ENCODE measurements at places on chromosomes 1 and 21.

GRCh38 chr21:35645991-35646390 lies 414.3 kb downstream of the SETD4 start:
- no peak for DNase-seq

GRCh38 chr1:228060458-228061190 lies 21.9 kb upstream of the ARF1 start:
- no peak for DNase-seq

DNA sequence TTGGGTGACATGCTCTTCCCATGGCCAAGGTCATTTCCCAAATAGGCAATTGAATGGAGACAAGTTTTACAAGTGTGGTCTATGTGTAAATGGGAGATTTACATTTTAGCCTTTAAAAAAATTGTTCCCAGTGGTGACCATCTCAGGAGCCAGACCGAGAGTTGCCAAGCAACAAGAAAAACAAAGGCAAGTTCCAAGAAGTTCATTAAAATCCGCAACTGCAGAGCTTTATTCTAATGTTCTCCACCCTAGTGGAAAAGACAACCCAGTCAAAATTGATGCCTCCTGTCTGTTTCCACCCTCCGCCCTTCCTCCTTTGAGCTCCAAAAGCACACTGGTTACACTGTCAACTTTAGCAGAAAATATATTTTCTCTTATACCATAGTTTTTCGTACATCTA lies 33.2 kb upstream of the CD55 start:
- DNase-seq: no peak

- DNase-seq: no peak
Observed at GRCh38 chr1:85133565-85134159, 67.2 kb downstream of the SYDE2 start.

DNA sequence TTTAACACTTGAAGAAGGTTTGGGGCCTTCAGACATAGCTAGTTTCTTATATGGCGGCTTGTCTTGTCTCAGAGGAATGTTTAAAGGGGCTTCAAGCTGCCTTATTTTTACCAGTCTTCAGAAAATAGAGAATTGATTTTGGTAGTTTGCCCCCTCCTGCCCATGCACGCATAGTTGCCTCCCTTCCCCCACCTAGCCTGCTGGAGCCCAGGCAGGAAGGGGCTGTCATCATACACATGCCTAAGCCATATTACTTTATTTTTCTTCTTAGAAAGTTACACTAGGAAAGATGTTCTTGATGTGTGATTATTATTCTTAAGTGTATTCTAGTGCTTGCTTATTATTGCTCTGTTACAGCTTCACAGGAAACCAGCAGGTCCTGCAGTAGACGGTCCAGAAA lies 18.3 kb downstream of the PBX1 start:
- DNase-seq: no peak

DNA sequence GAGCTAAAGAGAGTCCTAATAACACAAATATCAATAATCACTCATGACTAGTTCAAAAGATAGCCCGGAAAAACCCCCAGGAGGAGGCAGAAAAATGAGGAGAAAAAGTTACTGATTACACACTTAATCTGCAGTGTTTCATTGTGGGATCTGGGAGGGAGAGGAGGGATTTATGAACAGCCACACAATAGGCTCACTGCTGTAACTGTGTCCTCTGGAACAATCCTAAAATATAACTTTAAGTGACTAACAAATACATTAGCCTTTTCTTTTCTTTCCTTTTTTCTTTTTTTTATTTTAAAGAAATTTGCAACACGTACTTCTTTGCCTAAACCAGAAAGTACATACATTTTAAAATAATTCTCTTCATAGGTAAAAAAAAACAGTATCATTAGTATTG lies 106.3 kb upstream of the LBR start:
- DNase-seq: no peak

GRCh38 chr21:33007747-33008146 lies 18.0 kb upstream of the OLIG2 start:
- no peak for DNase-seq

DNA sequence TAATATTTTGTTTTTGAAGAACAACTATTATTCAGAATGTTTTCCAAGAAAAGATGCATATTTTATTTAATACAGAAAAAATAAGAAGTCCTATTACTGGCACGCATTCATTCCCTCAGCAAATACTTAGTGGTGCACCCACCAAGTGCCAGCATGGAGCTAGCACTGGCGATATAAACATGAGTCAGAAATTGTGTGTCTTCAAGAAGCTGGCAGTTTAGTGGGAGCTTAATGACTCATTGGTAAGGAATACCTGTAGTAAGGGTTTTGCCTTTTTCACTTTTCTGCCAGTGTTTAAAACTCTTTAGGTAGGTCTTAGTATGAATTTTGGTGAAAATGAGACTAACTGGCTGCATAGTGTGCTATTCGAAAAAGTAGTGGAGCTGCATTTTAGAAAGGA lies 6.3 kb downstream of the MAGI3 start:
- peak; percentile 78 for DNase-seq

DNA sequence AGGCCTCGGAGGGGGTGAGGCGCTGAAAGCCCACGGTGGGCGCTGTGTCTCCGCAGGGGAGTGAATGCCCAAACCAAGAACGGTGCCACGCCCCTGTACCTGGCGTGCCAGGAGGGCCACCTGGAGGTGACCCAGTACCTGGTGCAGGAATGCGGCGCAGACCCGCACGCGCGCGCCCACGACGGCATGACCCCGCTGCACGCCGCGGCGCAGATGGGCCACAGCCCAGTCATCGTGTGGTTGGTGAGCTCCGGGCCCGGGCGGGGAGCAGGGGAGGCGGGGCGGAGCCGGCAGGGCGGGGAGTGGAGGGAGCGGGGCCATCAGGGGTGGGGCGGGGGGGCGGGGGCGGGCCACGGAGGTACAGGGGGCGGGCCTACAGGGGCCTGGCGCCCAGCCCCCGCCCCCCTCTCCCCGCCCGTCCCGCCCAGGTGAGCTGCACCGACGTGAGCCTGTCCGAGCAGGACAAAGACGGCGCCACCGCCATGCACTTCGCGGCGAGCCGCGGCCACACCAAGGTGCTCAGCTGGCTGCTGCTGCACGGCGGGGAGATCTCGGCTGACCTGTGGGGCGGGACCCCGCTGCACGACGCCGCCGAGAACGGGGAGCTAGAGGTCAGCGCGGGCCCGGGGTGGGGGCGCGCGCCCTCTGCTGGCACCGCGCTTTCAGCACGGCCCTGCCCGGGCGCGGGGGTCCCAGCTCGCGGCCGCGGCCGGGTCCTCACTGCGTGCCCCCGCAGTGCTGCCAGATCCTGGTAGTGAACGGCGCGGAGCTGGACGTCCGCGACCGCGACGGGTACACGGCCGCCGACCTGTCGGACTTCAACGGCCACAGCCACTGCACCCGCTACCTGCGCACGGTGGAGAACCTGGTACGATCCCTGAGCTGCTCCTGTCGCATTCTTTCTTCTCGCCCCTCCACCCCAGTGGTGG lies 15.9 kb downstream of the ESPN start:
- DNase-seq: peak; percentile 23

- DNase-seq: peak; percentile 88
Observed at GRCh38 chr1:149885339-149886120, 13.8 kb upstream of the BOLA1 start.

- no peak for DNase-seq
Observed at GRCh38 chr1:25477448-25478034, 46.8 kb downstream of the MACO1 start.

GRCh38 chr1:229271448-229272159 lies 693 bp downstream of the RAB4A start:
- DNase-seq: peak; percentile 38

- peak; percentile 70 for DNase-seq
Observed at GRCh38 chr1:31413405-31414001, 490 bp downstream of the SERINC2 start.

GRCh38 chr1:44421446-44421884 lies 16.4 kb downstream of the RNF220 start:
- DNase-seq: no peak

DNA sequence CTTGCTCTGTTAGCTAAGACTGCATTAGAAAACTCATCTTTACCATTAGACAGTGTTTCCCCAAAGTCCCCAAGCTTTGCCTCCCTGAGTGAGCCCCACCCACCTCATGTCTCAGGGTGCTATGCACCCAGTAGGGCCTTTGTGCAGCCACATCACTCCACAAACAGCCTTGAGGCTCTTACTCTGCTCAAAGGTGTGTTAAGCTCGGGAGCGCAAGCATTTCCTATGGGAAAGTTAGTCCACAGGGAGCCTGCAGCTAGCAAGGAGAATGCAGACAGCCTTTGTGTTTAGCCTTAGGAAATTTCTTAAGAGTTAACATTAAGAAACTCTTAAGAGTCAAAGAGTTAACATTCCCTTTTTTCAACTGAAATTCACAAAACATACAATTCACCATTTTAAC lies 278.8 kb downstream of the AJAP1 start:
- DNase-seq: no peak

DNA sequence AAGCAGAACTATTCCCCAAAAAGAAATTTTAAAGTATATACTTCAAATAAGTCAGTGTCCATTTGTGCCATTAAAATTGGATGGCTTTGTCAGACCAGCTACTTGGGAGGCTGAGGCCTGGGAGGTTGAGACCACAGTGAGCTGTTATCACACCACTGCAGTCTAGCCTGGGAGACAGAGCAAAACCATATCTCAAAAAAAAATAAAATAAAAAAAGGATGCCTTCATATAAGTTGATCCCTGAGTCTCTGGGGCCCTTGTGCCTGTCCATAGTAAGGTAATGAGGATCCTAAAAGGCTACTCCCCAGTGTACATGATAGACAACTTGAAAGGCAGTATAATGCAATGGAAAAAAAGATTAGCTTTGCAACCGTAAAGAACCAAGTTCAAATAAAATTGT lies 81.2 kb upstream of the BARHL2 start:
- DNase-seq: no peak

- no peak for DNase-seq
Observed at GRCh38 chr1:34884961-34885360, 25.4 kb upstream of the SMIM12 start.

DNA sequence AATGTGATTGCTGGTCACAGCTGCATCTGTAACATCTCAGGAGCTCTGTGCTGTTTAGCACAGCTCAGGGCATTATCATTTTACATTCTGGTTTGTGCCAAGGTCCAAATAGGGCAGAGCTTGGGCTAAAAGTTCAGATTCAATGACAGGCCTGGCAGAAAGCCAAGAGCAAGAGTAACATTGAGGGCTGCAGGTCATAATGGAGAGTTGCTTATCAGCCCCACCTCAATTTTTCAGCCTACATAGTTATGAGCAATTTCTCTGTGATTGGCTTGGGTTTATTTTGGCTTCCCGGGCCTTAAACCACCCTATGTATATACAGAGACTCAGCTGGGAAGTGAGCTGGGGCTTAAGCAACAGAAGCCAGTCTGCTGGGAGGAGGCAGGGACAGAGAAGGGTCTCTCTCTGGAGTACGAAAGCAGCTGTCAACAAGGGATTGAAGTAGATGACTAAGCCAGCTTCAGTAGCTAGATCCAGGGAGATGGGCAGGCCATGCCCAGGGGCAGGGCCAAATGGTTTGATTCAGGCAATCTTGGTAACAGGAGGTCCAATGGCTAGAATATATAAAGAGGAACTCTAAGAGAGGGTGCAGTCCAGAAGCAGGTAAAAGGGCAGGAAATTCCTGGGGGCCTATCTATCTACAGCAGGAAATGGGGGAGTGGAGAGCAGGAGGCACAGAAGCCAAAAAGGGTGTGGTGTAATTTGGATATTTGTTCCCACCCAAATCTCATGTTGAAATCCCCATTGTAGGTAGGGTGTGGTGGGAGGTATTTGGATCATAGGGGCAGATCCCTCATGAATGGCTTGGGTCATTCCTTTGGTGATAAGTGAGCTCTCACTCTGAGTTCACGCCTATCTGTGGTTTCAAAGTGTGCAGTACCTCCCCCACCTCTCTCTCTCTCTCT lies 49.0 kb downstream of the BRINP2 start:
- DNase-seq: no peak

- no peak for DNase-seq
Observed at GRCh38 chr1:20114021-20114648, 5.2 kb downstream of the PLA2G2D start.

DNA sequence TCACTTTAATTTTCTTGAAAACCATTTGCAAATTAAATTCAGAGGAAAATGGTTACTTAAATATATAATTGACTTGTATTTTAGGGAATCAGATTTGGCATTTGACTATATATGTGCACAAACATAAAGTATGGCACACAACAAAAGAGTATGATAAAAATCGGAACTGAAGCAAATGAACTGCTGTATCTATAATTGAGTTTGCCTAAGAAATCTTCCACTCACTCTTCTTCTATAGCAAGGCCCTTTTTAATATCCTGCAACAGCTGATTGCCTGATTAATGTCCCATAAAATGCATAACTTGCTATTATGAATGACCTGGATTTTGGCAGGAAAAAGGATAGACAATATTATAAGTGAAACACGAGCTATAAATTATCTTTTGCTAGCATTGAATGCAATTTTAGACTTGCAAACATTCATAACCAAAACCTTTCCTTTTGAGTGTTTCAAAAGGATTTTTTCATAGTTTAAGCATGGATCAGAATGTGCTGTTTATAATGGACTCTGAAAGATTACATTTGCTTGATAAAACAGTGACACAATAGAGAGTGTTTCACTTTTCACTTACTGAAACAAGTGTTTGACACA lies 2204.3 kb downstream of the MRPL39 start:
- DNase-seq: no peak

DNA sequence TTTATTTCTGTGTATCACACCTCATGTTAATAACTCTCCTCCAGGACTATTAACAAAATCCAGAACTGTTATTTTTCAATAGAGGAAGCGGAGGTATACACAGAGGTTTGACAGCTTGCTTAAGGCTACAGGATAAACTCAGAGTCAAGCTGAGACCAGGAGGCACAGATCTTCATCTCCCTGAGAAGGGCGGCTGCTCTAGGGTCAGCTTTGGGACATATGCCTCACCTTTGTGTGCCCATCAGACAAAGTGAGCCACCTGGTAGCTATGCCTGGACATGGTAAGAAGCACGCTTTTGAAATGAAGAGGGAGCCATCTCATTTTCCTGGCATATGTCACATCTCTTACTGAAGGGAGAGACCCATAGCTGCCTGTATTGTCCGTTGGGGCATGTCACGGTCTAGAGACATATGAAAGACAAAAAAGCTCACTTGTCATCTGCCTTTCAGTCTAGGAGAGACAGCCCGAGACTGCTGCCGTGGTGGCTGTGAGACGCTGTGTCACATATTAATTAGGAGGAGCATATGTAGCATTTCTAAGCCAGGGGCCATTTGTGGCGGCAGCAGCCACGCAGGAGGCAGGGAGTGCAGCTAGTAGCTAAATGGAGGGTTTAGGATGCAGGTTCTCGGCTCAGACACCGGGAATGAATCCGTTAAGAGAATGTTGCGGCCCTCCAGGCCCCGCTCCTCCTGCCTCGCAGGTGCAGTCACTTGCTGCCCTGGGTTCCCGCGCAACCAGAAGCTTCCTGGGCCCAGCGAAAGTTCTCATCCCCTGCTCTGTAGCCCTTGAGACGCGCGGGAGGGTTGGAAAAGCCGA lies 161.3 kb upstream of the C1orf21 start:
- DNase-seq: no peak

GRCh38 chr21:42381347-42381984 lies 14.4 kb downstream of the TMPRSS3 start:
- DNase-seq: peak; percentile 47

GRCh38 chr1:54806931-54807611 lies 5.9 kb upstream of the TTC22 start:
- no peak for DNase-seq

GRCh38 chr1:106224426-106224825 lies 832.0 kb upstream of the PRMT6 start:
- DNase-seq: no peak
